ENCODE measurements at places on chromosomes 11 and 22. TPM values are rescaled to one million over a fixed set of nuclear protein-coding genes. Genes with fewer than 3 reads are reported as not detected.

DNA sequence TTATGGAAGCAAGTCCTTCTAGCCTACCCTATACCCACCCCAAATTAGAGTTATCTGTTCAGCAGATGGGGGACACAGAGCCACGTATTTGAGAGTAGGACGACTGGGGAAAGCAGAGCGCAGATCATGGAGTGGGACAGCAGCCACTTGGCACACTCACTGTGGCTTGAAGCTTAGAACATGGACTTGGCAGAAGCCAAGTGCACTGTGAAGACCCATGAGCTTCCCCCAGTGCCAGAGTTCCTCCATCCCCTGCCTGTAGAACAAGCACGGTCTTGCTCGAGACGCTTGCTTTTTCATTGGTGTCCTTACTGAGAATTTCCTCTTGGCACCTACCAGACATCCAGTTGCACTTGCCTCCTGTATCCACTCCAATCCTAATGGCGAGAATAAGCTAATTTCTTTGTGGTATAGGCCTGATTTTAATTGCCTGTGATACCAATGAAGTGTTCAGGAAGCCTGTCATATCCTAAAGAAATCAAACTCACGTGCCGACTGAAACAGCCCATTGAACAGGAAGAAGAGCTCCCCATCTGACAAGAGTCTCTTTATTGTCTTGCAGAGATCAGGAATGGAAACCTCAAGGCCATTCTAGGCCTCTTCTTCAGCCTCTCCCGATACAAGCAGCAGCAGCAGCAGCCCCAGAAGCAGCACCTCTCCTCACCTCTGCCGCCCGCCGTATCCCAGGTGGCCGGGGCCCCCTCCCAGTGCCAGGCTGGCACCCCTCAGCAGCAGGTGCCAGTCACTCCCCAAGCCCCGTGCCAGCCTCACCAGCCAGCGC, 166.9 kb downstream of the NAV2 start:
- no peak for DNase-seq

Gene TMEM191B
- total RNA-seq = not detected

Gene KIAA1671
- 79.0 TPM for total RNA-seq

DNA sequence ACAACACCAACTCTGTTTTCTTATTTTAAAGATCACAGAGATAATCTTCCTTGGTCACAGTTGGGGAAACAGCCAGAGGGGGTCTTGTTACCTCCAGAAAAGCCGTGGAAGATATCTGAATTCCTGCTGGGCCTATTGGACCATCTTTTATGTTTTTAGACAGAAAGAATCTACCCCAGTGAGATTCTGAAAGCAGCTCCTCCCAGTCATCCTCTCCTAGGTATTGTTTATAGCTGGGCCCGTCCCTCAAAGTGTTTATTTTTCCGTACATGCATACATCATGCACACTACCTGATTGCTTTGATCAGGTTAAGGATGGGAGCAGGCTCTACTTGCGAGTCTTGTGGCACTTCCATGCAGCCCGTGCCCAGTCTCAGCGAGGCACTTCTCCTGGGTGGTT, 742.4 kb downstream of the NTM start:
- DNase-seq = no peak
